Chondrocyte (in vitro differentiated cells): ENCODE measurements at places on chromosomes 7 and 10. TPM values are rescaled to one million over a fixed set of nuclear protein-coding genes. Genes with fewer than 3 reads are reported as not detected.

DNA sequence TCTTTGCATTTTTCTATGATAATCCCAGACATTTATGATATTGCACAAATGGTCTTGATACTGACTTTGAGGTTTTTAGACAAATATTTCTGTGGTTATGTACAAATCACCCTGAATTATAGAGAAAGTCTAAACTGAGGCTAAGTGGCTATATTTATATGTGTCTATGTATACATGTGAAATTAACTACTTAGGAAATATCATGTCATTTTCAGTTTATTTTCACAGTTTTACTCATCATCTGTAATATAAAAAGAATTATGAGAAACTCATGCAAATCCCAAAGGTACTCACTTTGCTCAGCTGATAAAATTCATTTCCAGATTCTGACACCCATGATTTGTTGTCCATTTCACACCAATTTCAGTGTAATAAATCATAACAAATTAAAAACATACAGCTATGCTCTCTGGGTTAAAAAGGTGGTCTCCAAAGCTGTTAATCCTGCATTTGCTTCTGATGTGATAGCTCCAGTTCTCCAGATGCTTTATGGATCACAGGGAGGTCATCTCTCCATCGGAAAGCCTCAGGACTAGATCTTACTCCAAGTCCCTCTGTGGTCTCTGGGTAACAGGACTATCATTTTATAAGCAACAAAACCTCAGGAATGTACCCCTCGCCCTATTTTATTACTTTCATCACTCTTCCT is 673.9 kb downstream of the PARD3 start:
- H3K4me1 ChIP-seq, result peaks cover 11% of the 10 kb centered on the region
- H3K36me3 ChIP-seq, result no peaks in the 10 kb centered on the region
- no peak overlapping the region for H3K27ac ChIP-seq
- no peaks in the 10 kb centered on the region for H3K27me3 ChIP-seq

DNA sequence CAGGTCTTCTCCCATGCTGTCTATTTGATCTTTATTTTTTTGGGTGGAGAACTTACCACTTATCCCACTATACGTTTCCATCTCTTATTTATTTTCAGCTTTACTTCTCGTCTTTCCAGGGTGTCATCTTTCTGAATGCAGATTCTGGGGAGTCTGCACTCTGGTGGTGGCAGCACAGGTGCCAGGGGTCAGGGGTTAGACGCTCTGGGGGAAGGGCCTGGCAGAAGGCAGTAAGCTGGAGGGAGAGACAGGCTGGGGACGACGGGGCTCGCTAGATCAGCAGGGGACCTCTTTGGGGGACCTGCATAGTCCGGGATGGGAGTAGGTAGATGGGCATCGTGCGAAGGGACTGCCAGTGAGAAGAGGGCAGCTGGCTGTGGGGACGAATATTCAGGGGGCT is 22.3 kb downstream of the CHST12 start:
- H3K4me1 ChIP-seq, result no peaks in the 10 kb centered on the region
- H3K4me3 ChIP-seq, result no peak overlapping the region
- H3K27me3 ChIP-seq, result no peaks in the 10 kb centered on the region
- DNase-seq, result no peak
- H3K27ac ChIP-seq, result no peak overlapping the region
- peaks cover 1% of the 10 kb centered on the region for H3K36me3 ChIP-seq

GRCh38 chr7:79909176-79909575 is 225.5 kb upstream of the GNAI1 start:
- no peak overlapping the region for H3K4me3 ChIP-seq
- H3K36me3 ChIP-seq, result no peaks in the 10 kb centered on the region
- no peak overlapping the region for H3K27ac ChIP-seq
- peaks cover 29% of the 10 kb centered on the region for H3K27me3 ChIP-seq
- no peaks in the 10 kb centered on the region for H3K4me1 ChIP-seq

Gene TRIM73
- total RNA-seq, result 3.1 to 6.6 TPM (median 3.5 TPM) in 3 replicates

Gene KNDC1
- 0.24 to 0.72 TPM (median 0.55 TPM) in 3 replicates for total RNA-seq

Gene PSAP
- total RNA-seq, result 963 to 1,130 TPM (median 970 TPM) in 3 replicates

Gene PVRIG
- not detected in 3 replicates for total RNA-seq
